ENCODE measurements at places on chromosomes 2 and 18.

- DNase-seq = no peak
Measured at GRCh38 chr2:238580486-238580885, 153.8 kb downstream of the ASB1 start.

DNA sequence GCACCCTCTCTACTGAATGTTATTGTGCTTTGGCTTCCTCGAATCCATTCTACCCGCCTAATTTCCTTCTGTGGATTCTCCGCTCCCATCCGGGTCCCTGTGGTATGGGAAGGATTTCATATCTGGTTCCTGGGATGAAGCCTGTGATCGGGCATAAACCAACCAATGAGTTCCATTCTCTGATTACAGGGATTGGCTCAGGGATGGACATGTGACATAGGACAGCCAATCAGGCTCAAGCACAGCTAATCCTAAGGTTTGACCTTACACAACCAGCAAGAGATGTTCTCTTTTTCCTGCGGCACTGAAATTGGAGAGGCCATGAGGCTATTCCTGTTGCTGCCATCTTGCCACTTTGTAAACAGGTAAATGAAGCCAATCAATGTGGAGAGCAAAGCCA, 168.1 kb upstream of the SMAD2 start:
- DNase-seq = no peak

DNA sequence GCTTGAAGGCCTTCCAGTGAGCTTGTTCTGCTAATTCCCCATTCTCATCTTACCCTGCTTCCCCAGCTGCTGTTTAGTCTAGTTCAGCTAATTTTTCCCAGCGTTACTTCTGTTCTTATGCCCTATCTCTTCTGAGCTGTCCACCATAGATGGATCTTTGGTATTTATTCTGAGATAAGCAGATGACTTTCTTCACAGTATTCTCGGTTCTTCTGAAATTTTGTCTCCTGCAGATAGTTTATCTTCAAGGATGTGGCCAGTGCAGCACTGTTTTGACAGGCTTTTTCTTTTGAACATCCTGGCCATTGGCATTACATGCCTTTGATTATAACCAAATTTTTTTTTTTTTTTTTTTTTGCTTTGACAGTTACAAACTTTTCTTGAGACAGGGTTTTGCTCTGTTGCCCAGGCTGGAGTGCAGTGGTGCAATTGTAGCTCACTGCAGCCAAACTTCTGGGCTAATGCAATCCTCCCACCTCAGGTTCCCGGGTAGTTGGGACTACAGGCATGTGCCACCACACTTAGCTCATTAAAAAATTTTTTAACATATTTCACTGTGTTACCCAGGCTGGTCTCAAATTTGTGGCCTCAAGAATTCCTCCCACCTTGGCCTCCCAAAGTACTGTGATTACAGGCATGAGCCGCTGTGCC, 134.2 kb downstream of the WDSUB1 start:
- DNase-seq = no peak

GRCh38 chr2:187918996-187919821, 365.0 kb upstream of the TFPI start:
- DNase-seq = no peak

DNA sequence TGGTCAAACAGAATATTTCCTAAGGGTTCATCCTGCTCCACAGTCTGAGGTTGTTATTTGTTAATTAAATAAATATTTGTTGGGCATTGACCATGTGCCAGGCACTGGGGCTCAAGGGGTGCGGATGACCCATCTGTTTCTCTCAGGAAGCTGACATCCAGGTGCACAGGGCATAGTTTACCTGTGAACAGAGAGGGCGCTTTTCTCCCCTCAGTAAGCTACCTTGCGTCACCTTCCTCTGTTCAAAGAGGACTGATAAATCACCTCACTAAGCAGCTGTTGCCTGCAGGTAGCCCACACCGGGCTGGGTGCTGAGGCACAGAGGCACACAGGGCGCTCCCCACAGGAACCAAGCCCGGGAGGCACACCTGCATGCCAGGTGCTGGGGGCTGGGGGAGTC, 41.6 kb downstream of the SH3RF3 start:
- DNase-seq = no peak

DNA sequence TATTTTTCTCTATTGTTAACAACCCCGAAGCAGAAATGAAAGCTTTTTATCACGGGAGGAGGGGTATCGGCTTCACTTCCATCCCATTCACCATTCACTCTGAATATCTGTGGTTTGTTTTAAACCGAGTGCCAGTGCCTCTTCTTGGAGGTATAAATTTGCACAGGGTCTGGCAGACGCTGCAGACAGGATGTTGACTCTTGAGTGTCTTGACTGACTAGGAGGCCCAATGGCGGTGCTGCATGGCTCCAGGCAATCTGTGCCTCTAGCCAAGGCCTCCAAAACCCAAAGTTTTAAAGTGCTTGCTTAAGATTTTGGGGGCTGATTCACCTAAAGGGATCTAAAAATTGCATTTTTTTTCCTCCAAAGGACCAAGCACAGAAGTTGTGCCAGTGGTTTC, 183.8 kb downstream of the LTBP1 start:
- DNase-seq = no peak

GRCh38 chr2:64062840-64063239, 43.6 kb upstream of the VPS54 start:
- DNase-seq = peak; percentile 15

Data from activated CD4-positive, alpha-beta T cell treated with anti-CD3 and anti-CD28 coated beads for 36 hours (primary cell).